ENCODE measurements at places on chromosomes 7 and 10. TPM values are rescaled to one million over a fixed set of nuclear protein-coding genes. Genes with fewer than 3 reads are reported as not detected.

- DNase-seq, result no peak
Observed at GRCh38 chr10:35536789-35537188, 68.4 kb upstream of the GJD4 start.

INTS1 gene
- total RNA-seq, result 72.9 TPM

- no peak for DNase-seq
Observed at GRCh38 chr7:101779267-101779666, 38.2 kb upstream of the CUX1 start.

VWA2 gene
- total RNA-seq, result 10.5 TPM

ARF5 gene
- total RNA-seq, result 107 TPM

CRYGN gene
- total RNA-seq, result not detected

DNA sequence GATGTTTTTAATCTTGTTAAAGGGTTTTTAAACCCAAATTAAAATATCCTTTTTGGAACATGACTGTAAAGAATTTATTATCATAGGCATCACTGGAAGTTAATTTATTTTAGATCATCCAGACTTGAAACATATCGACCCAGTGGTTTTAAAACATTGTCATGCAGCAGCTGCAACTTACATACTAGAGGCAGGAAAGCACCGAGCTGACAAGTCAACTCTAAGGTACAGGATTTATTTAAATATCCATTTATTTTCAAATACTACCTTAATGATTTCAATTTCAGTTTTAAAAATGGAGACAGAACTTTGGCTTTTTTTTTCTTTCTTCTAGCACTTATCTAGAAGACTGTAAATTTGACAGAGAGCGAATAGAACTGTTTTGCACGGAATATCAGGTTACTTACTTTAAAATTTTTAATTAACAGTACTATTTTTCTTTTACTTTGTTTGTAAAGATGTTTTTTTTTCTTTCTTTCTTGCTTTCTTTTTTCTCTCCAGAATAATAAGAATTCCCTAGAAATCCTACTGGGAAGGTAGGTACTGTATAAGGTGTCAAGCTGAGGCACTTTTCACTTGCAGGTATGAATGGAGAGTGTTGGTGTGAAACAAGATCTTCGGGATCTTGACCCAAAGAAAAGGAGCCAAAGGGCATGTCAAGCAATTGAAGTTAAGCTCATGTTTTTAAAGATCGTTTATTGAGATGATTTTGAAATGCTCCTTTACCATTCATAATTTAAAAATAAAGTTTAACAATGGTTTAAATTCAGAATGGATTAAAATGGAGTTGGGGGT lies 1.8 kb downstream of the COMMD3 start:
- no peak for DNase-seq

ACTA2 gene
- 136 TPM for total RNA-seq

TMEM72 gene
- total RNA-seq, result 4.7 TPM

GLRX3 gene
- total RNA-seq, result 13.2 TPM

- DNase-seq, result no peak
Observed at GRCh38 chr7:159032753-159033472, 111.8 kb downstream of the VIPR2 start.

GRCh38 chr10:45420453-45421192 lies 46.6 kb downstream of the ALOX5 start:
- peak; percentile 94 for DNase-seq

GRCh38 chr10:18238870-18239485 lies 98.8 kb downstream of the CACNB2 start:
- DNase-seq, result no peak

GRCh38 chr10:6871128-6871527 lies 291.1 kb upstream of the PRKCQ start:
- no peak for DNase-seq

GRCh38 chr7:79320741-79321473 lies 132.6 kb downstream of the MAGI2 start:
- DNase-seq, result no peak

DNA sequence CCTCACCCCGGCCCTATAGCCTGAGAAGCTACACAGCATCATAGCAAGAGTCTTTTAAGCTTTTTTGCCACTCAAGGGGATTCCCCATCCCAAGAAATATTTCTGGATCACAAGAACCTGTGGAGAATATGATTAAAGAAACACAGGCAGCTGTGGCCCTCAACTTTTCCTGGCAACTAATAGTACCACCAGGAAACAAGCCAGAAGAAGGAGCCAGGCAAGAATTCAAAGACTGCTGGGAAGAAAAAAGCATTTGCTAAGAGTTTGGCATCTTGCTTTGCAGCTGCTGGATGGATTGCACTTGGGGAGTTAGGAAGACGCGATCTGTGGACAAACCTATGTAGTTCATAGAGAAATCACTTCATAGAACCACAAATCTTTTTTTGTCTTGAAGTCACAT lies 437.8 kb downstream of the PLXDC2 start:
- DNase-seq, result no peak

- no peak for DNase-seq
Observed at GRCh38 chr7:155360495-155361345, 63.0 kb downstream of the INSIG1 start.

GRCh38 chr10:851901-852300 lies 79.6 kb downstream of the LARP4B start:
- no peak for DNase-seq

GRCh38 chr7:143256932-143257331 lies 6.3 kb upstream of the GSTK1 start:
- no peak for DNase-seq
